ENCODE measurements at places on chromosomes 12 and 14.

GRCh38 chr14:31336646-31337045 lies 83.7 kb downstream of the HEATR5A start:
- no peak for DNase-seq

DNA sequence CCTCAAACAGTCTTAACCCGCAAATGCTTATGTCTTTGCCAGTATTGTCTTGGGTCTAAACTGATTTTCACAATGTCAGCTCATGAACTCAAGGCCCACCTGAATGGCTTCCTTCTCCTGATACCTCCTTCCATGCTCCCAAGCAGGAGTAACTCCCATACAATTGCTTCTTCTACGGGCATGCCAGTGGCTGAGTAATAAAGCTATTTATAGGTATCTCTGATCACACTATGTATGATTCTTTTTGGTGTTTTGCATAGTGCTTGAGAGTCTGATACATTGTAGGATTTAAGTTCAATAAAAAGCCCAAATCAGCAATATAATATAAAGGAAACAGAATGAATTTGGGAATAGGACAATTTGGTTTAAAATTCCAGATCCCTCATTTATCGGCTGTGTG lies 235.0 kb upstream of the DCN start:
- no peak for DNase-seq

DNA sequence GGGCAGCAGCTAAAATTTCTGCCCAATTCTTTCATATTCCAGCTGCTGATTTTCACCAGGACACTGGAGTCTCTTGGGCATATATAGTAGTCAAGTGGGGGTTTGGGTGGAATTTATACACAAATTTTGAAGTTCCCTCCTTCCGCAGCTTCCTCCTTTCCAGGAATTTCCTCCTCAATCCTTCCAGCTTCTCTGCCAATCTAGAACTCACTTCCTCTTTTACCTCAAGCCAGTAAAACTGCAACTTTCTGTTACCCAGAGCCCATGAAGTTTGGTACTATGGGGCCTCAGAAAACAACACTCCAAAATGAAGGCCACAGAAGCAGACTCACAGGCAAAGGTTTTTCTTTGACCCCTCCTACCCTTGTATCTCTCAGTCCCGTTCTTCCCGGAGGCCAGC lies 51.7 kb upstream of the G2E3 start:
- DNase-seq: no peak

GRCh38 chr14:45083617-45083975 lies 320 bp upstream of the PRPF39 start:
- DNase-seq: no peak

GRCh38 chr12:114167431-114167830 lies 201.3 kb upstream of the RBM19 start:
- no peak for DNase-seq

DNA sequence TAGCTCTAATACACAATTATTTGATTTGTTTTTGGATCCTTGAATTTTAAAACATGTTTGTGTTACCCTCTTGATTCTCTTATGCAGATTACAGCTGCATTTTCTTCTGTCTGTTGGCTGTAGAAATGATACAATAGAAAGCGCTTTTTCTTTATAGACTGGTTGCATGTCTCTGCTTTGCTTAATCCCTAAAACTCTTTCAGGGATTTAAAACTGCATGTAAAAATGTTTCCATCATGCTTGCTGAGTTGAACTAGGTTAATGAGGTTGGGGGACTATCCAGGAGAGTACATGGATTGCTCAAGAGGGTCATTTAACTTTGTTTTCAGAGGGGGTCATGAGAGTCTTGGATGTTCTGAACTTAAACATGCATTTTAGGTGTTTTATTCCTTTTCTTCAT lies 166.4 kb upstream of the IFNG-AS1 start:
- no peak for DNase-seq

DNA sequence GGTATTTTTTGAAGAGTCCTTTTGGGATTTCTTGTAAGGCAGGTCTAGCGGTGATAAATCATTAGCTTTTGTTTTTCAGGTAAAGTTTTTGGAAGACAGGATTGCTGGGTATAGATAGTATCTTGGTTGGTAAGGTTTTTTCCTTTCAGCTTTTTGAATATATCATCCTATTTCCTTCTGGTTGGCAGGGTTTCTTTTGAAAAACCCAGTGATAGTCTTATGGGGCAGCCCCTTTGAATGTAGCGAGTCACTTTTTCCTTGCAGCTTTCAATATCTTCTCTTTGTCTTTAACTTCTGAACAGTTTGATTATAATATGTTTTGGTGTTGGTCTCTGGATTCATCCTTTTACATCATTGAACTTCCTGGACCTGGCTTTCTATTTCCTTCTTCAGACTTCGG lies 20.2 kb downstream of the TMX1 start:
- no peak for DNase-seq

- DNase-seq: no peak
These were observed 6.9 kb downstream of the MLEC start for GRCh38 chr12:120693848-120694247.

- no peak for DNase-seq
These were observed 6.3 kb upstream of the SERPINA1 start for GRCh38 chr14:94394581-94395207.

GRCh38 chr12:109518820-109519665 lies 41.6 kb downstream of the UBE3B start:
- DNase-seq: no peak

GRCh38 chr12:112987561-112987960 lies 9.2 kb downstream of the OAS2 start:
- peak; percentile 64 for DNase-seq

GRCh38 chr12:122116707-122117535 lies 38.4 kb downstream of the MLXIP start:
- no peak for DNase-seq

GRCh38 chr14:87170179-87170578 lies 822.8 kb downstream of the GALC start:
- no peak for DNase-seq

DNA sequence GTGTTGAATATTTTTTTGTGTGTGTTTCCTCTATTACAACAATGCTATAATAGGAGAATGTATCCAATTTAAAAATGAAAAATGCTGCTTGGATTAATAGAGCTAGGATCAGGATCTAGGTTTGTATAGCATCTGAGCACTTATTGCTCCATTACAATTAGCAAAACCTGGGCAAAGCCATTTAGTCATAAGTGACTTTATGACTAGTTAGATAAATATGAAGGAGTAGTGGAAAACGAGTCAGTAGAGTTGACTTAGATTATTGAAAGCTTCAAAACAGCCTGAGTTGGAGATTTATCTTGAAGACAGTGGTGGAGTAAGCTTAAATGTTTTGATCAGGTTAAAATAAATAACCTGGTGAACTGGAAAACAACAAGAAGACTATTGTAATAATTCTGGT lies 2.8 kb downstream of the MED21 start:
- DNase-seq: no peak

DNA sequence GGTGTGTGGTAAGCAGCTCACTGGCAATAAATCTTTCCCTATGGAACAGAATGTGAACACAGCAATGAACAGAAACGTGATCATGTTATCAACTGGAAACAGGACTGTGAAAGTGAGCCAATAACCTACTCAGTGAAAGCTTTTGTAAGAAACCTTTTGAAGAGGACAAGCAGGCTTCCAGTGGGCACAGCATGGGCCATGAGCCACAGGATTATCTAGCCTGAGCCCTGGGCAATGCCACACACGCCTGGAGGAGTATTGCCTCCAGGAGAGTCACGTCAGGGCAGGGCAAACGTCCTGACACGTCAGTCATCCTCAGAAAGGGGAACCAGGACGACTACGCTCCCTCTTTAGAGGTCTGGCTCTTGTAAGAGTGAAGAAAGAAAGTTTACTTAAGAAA lies 32.3 kb downstream of the NRDE2 start:
- no peak for DNase-seq

DNA sequence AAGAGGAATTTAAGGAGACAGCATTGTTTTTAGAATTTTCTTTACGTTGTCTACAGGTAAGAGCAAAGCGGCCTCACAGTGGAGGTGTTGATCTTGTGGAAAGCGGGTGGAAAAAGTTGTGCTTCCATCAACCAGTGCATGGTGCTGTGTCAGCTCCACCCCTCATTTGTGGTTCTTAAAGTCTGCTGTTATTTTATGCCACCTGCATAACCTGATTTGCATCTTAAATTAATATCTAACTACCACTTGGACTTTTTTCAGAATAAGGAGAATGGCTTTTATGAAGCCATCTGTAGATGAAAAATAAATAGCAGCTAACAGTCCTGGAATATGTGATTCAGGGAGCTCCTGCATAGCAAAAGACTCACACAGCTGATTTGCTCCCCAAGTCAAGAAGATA lies 135.1 kb downstream of the SNAPC1 start:
- DNase-seq: no peak

GRCh38 chr12:90322006-90322405 lies 613.4 kb upstream of the ATP2B1 start:
- no peak for DNase-seq

GRCh38 chr12:64696080-64696741 lies 63.0 kb downstream of the GNS start:
- DNase-seq: no peak

GRCh38 chr14:77177702-77178101 lies 3.9 kb upstream of the TMEM63C start:
- peak; percentile 62 for DNase-seq

DNA sequence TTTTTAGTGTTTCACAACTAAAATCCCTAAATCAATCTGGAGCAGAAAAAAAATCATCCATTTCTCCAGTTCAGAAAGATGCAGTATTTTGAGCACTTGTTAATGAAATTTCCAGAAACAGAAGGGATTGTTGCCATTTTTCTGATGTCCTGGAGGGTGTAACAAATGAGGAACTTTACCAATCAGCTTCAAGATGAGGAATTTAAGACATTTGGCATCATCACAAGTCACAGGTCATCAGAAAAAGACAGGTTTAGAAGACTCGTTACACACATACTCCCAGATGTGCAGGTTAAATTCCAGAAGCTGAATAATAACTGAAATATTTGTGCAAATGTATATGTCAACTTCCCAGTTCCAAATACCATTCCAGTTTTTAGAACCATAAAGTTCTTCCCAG lies 482 bp upstream of the PSMC1 start:
- DNase-seq: no peak

GRCh38 chr12:70290116-70290515 lies 46.9 kb downstream of the CNOT2 start:
- no peak for DNase-seq

DNA sequence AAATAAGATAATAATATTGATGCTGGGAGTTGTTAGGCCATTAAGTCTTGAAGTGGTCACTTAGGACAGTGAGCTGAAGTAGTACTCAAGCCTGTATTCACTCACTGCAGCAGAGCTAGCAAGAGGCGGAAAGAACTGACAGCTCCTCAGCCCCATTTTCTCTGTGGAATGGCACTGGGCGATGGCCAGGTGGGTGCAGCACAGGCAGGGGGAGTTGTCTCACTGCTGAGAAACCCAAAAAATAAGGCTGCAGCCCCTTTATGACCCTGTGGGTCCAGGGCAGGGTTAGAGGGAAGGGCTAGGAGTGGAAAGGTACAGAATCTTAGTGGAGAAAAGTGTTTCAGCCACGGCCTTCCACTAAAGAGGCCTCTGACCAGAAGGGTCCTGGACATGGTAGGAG lies 35.5 kb downstream of the PDZRN4 start:
- no peak for DNase-seq

GRCh38 chr14:60327447-60328331 lies 78.7 kb downstream of the PPM1A start:
- DNase-seq: no peak

DNA sequence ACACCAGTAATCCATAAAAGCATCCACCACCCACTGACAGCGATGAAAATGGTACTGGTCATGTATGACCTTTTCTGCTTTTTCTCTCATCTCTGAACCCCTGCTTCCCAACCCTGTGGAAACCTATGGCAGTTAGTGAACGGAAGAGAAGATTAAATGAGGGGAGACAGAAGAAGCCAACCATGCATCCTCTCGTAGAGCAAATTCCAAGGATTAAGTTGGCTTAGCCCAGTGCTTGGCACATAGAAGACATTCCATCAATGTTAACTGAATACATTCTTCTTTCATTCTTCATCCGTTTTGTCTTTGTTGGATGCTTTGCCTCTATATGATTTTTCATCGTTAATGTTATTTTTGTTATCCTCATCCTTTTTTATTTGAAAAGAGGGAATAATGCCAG lies 339.7 kb upstream of the FLRT2 start:
- DNase-seq: no peak

DNA sequence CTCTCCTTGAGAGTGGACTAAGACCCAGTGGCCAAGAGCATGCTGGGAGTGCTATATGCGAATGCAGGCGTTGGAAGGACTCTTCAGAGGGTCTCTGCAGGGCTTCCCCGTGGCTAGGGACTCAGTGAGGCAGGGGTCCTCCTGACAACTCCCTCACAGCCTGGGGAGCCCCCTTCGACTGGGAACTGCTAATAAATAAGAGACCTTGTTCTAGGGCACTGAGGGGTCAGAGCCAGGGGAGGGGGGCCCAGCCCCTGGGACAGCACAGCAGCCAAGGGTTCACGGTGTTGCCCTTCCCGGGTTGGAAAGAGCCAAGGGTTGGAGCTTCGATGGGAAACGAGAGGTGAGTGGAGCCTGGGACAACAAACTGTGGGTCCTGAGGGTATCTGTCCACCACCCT lies 6.0 kb upstream of the CPNE6 start:
- DNase-seq: no peak

- no peak for DNase-seq
These were observed 320.2 kb upstream of the USP15 start for GRCh38 chr12:61939977-61940376.

DNA sequence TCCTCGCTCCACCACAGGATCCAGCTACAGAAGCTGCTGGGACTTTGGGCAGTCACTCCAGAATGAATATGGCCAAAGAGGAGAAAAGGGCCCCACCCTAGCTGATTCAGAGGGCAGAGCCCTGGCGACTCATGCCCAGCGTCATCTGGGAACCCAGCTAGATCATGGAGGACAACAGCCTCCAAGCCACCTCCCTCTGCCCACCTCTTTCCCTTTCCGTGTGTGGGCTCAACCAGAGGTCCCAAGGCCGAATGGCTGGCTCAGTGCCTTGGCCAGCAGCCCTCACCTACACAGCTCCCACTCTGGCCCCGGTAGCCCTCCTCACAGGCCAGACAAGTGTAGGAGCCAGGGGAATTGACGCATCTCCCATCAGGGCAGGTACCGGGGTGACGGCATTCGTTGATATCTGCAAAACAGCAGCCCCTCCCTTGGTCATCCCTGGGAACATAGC lies 17.4 kb downstream of the ISCA2 start:
- no peak for DNase-seq

DNA sequence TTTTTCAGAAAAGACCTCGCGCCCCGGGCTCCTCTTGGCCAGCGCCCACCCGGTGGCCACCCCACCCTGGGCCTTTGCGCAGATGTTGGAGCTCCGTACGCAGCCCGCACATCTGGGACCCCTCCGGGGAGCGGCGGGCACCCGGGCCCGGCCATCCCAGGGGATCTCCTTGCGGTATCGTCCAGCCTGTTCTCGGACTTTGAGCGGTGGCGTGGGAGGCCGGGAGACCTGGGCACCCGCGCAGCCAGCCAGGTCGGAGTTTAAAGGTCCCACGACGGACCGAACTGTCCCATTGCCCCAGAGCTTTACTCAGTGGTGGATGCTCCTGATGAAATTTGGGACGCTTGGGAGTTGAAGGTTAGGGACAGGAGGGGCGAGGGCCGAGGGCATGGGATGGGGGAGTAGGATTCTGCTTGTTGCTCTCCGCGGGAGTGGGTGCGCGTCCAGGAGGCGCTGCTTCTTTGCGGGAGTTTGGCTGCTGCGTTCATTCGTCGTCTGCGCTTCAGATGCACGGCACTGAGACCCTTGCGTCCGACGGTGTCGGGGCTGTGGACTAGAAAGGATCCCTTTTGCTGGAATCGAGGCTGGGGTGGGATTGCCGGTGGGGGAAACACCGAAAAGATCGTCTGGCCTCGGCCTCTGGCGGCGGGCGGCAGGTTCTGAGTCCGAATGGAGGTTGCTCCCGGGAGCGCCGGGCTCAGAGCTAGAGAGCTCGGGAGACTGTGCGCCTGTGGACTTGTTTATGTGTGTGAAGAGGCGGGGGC lies 1.4 kb downstream of the NTF3 start:
- DNase-seq: no peak
